AG10803 (cell line): ENCODE measurements at places on chromosomes 6 and 20.

DNA sequence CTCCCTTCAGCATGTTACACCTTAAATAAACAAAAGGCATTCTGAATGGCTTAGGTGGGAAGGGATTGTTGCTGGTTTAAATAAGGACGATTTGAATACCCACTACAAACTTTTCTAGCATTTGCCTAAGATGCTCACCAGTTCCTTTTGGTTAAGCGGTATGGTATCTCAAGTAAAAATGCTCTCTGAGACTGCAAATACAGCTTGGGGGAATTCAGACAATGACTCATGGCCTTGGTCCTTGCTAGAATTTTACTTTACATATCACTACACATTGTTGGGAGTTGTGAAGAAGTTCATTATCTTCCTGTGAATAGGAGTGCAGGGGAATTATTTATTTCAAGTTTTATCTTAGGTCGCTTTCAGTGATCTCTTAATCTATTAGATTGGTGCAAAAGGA, 670.7 kb downstream of the UTRN start:
- peak; percentile 35 for DNase-seq

DNA sequence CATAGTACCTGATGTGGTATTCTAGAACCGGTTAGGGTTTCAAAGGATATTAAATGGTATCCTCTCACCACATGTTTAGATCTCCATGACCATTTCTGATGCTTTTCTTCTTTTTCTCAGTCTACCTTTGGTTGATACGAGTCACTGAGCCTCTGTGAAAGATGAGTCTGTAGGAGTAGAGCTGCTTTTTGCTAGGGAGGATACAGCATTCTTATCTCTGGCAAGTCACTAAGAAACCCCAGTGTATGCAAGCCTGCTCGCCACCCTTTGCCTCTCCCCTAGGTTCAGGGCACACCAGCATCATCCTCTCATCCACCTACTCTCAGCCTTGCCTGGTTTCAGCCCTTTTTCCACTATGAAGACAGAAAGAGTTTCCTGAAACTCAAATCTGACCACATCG, 89.9 kb downstream of the MTFR2 start:
- DNase-seq, result no peak

DNA sequence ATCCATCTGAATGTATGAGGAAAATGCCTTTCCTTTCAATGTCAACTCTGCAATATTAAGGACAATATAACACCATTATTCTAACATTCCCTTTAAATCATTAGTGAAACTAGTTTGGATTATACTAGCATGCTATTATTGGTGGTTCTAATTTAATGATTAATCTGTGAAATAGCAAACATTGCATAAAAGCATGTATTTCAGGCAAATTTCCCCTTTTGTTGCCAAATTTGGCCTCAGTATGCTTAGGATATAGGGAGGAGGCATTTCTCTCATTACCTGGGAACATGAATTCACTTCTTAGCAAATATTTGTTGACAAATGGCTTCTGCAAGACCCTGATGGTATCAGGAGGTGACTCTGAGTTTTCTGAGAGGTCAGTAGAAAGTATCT, 1.6 kb downstream of the TPMT start:
- DNase-seq, result no peak

DNA sequence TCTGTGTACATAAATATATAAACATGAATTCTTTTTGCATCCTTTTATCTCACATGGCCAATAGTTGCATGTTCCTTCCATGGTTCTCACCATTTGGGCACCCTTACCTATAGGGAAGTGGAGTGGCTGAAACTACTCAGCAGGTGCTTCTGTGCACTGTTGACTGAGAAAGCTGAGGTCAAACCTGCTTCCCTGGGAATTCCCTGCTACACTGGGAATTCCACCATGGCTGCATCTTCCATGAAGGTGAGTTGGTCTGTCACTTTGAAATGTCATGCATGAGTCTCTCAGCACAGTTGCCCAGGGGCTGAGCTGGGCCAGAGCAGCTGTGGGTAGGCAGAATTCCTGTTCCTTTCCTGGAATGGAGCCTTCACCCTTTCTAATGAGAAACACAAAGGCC, 193.8 kb upstream of the PRSS16 start:
- DNase-seq, result no peak

DNA sequence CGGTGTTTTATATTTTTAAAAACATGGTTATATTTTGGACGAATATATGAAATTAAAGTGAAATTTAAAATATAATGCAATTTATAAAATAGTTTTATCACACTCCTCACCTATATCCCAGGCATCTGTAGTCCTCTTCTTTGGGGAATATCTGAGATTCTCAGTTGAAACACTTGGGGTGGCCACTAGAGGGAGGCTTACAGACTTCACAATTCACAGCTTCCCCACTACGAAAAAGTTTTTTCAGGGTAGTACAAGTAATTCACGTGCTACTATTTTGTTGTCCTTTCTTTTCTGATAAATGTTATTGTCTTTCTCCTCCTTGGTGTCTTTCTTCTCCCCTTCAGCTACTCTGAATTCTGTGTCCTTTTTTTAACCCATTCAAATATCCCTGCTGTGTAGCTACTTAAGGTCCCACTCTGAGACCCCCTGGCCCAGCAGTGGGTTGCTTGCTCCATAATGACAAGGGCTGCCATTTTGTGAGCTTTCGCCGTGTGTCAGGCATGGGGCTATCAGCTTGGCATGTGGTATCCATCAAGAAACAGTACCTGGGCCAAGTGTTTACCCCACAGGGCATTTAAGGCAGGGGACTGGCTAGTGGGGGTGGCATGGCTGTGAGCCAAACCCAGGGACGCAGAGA, 43.6 kb upstream of the PHACTR3 start:
- peak; percentile 52 for DNase-seq

GRCh38 chr20:57713505-57713903, 3.7 kb upstream of the PMEPA1 start:
- peak; percentile 60 for DNase-seq

GRCh38 chr6:119340796-119341487, 8.6 kb downstream of the MAN1A1 start:
- DNase-seq, result no peak

DNA sequence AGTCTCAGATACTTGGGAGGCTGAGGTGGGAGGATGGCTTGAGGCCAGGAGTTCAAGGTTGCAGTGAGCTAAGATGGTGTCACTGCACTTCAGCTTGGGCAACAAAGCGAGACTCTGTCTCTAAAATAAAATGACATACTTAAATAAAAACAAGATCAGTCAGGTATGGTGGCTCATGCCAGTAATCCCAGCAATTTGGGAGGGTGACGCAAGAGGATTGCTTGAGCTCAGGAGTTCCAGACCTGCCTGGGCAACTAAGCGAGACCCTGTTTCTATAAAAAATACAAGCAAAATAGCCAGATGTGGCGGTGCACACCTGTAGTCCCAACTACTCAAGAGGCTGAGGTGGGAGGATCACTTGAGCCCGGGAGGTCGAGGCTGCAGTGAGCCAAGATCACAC, 149.6 kb downstream of the ZFP64 start:
- DNase-seq, result no peak

GRCh38 chr6:148530394-148530953, 187.8 kb downstream of the SASH1 start:
- DNase-seq, result peak; percentile 96

GRCh38 chr6:21769405-21769861, 175.9 kb downstream of the SOX4 start:
- peak; percentile 88 for DNase-seq

- DNase-seq, result peak; percentile 38
Measured at GRCh38 chr20:2750491-2751251, 49.8 kb downstream of the CPXM1 start.

GRCh38 chr6:347232-347631, 44.3 kb upstream of the IRF4 start:
- no peak for DNase-seq
